NCI-H774 (cell line): ENCODE measurements at places on chromosomes 2 and 18.

GRCh38 chr2:136917411-136917881 is 152.1 kb downstream of the THSD7B start:
- DNase-seq: no peak

- no peak for DNase-seq
Measured at GRCh38 chr2:204407204-204408014, 137.9 kb upstream of the PARD3B start.

GRCh38 chr18:26780520-26781325 is 84.8 kb downstream of the AQP4 start:
- no peak for DNase-seq

DNA sequence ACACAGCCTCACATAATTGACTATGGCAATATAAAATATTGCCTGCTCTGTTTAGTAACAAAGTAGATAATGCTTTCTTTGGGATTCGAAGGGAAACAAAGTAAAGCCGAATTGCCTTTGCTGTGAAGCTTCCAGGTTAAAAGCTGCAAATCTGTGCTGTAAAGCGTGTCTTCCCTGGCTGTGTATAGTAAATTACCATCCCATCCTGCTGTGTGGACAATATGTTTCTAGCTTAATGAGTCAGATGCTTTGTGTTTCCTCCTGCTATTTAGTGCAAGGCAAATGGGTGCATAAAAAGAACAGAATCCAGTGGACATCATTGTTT is 265.1 kb downstream of the SOCS6 start:
- DNase-seq: no peak

GRCh38 chr2:61853086-61853846 is 594 bp downstream of the FAM161A start:
- peak; percentile 66 for DNase-seq

DNA sequence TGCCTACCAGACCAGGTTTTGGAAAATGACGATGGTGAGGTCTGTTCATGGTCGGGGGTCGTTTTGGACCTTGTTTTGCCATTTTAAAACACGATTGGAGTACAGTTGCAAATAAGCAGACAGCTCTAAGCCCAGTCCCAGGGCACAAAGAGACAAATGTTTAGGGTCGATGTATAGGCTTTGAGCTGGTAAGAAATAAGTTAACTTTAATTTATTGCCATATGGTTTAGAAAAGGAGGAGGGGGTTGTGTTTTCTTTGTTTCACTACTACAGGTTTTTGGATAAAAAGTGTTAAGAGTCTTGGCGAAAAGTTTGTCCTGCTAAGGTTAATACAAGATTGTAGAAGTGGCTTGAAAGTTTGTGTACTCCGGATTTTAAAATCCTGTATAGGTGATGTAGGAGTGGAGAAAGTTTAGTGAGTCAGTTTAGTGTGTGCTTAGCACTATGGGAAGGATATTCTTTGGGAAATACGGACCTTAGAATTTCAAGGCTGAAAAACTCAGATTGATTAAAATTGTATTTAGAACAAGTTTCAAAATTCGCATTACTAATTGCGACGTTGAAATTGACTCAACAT is 1.3 kb downstream of the KCMF1 start:
- no peak for DNase-seq
